ENCODE measurements at places on chromosomes 12 and 14.

DNA sequence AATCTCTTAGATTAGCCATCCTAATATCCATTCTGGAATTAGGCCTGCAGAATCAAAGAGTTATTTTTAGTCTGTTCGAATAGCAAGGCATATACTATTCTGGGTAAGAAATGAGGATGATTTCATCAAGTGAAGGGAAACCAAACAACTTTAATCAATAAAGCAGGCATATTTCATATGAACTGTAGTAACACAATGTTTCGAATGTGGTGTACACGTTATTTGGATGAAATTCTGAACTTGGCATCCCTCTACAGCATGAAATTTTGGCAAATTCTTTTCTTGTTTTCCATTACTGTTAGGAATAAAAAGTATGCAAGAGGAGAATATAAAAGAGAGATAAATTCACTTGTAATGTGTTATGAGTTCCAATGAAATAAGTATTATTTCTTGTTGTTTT, 1233.3 kb upstream of the SEL1L start:
- no peak for DNase-seq

- no peak for DNase-seq
These were observed 10.0 kb downstream of the EML1 start for GRCh38 chr14:99803106-99803775.

DNA sequence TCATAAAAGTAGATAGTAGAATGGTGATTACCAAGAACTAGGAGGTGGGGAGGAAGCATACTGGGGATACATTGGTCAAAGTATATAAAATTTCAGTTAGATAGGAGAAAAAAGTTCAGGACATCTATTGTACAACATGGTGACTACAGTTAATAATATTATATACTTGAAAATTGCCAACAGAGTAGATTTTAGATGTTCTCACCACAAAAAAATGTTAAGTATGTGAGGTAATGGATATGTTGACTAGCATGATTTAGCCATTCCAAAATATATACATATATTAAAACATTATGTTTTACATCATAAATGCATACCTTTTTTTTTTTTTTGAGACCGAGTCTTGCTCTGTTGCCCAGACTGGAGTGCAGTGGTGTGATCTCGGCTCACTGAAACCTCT, 31.0 kb downstream of the TMEM116 start:
- no peak for DNase-seq

DNA sequence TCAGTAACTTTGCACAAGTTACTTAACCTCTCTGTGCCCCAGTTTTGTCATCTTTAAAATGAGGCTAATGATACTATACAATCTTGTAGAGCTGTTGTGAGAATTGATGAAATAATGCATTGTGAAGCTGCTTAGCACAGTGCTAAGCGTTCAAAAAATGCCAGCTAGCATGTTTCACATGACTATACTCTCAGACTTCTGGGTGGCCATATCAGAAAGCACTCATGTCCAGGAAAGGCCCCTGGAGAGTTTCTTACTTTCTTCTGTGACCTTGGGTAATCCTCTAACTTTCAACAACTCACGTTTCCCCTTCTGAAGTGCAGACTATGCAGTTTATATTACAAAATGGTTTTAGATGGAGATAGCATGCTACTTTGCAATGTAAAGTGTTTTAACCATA, 68.1 kb downstream of the TPH2 start:
- no peak for DNase-seq

GRCh38 chr12:111467857-111468241, 62.1 kb downstream of the SH2B3 start:
- DNase-seq, result no peak

GRCh38 chr14:102666635-102667034, 74.2 kb downstream of the RCOR1 start:
- DNase-seq, result no peak
